ENCODE measurements at places on chromosomes 3 and 15.

- no peak for DNase-seq
Observed at GRCh38 chr3:106120356-106120755, 251.5 kb upstream of the CBLB start.

DNA sequence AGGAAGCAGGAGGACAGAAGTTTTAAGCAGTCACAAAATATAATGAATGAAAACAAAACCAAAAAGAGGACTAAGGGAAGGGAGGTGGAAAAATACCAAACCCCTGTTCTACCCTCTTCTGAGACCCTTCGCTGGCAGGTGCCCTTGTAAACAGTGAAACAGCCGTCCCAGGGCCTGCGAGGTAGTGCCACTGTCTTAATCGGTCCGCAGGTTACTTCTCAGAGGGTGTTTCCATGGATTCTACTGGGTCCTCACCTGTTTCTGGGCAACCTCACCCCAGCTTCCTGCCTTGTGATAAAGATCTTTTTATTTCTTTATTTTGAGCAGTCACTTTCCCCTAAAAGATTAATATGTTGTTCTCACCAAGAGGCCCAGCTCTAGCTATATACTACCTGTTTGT is 65.3 kb downstream of the SLC30A4 start:
- no peak for DNase-seq

DNA sequence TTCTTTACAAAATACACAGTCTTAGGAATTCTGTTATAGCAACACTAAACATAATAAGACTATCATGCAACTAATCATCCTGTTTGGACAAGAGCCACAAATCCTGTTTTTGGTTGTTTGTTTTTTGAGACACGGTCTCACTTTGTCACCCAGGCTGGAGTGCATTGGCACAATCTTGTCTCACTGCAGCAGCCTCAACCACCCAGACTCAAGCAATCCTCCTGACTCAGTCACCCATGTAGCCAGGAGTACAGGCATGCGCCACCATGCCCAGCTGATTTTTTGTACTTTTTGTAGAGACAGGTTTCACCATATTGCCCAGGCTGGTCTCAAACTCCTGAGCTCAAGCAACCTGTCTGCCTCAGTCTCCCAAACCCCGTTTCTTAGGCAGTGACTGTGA is 28.3 kb downstream of the NEDD4 start:
- DNase-seq: no peak

DNA sequence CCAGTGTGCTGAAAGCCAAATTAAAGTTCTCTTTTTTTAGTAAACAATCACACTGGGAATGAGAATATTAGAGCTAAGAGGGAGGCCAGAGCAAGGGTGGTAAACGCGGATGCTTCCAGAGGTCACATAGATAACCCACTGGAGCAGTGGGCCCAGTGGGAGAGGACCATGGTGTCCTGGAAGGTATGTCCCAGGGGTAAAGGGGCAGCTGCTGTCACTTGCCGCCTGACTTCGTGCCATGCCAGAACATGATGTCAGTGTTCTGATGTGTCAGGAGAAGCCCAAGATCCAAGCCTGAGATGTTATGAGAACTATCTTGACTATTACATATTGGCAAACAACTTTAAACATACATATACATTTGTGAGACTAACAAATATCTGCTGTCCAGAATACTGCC is 211.9 kb upstream of the IL12A start:
- no peak for DNase-seq

- DNase-seq: no peak
Observed at GRCh38 chr3:52490035-52490938, 4.9 kb upstream of the STAB1 start.

- no peak for DNase-seq
Observed at GRCh38 chr15:44058126-44058525, 136.9 kb downstream of the FRMD5 start.
